ENCODE measurements at places on chromosomes 1 and 21.

DNA sequence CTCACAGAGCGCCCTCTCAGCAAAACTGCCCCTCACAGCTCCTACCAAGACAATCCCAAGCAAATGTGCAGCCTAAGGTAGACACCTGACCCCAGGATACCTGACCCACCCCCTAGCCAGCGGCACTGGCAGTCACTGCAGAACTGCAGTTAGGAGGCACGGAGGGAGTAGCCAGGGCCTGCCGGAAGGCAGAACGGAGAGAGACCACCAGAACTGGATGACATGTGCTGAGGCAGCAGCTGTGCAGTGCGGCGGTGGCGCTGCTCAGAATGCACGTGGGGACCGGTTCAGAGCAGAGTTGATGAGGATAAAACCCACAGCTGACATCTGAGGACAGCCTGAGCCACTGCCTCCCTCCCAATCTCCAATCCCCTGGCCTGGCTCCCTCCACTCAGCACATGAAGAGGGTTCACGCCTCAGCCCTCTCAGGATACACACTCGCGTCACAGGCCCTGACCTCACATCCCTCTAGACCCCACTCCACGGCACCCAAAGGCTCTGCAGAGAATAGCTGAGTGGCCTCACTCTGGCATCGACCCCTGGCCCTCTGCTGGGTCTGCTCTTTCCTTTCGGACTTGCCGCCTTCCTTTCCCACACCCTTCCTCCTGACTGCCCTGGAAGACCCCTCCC, 29.6 kb downstream of the UBE2G2 start:
- DNase-seq, result no peak

DNA sequence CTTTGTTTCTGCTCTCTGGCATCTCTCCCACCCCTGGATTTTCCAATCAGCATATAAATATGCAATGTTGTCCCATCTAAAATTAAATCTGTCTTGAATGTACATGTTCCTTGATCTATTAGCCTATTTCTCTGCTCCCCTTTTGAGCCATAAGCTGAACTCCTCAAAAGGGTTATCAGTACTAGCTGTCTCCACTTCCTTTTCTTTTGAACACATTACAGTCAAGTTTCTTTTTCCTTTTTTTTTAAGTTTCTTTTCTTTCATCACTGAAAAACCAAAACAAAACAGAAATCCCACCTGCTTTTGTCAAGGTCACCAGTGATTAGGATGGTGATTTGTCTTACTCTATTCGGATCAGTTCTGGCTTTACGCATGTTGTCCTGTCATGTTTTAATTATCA, 29.3 kb downstream of the XCL2 start:
- DNase-seq, result no peak

- DNase-seq, result no peak
These were observed 41.6 kb upstream of the GRHL3 start for GRCh38 chr1:24277420-24278169.

DNA sequence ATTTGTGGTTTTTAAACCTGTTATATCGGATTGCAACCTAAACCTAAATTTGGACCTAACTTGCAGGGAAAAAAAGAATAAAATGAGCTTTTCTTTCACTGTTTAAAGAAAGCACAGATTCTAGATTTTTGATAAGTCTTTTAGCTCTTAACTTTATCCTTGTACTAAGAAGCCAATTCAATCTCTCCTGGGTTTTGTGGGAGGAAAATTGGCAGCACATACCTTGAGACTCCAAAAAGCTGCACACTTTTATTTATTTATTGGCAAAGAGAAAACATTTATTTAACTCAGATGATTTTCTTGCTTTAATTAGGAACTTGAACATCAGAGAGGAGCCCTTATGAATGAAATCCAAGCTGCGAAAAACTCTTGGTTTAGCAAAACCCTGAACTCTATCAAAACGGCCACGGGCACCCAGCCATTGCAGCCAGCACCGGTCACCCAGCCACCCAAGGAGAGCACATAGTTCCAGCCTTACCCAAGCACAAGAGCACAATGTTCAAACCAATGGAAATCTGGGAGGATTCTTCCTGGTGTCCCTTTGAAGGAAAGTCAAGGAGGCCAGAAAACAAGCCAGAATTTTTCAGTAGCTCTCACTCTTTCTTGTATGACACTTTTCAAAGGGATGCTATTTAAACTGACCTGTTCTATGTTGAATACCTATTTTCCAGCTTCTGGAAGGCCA, 10.1 kb upstream of the CACYBP start:
- DNase-seq, result no peak

GRCh38 chr1:241265428-241265827, 91.6 kb downstream of the RGS7 start:
- DNase-seq, result no peak

DNA sequence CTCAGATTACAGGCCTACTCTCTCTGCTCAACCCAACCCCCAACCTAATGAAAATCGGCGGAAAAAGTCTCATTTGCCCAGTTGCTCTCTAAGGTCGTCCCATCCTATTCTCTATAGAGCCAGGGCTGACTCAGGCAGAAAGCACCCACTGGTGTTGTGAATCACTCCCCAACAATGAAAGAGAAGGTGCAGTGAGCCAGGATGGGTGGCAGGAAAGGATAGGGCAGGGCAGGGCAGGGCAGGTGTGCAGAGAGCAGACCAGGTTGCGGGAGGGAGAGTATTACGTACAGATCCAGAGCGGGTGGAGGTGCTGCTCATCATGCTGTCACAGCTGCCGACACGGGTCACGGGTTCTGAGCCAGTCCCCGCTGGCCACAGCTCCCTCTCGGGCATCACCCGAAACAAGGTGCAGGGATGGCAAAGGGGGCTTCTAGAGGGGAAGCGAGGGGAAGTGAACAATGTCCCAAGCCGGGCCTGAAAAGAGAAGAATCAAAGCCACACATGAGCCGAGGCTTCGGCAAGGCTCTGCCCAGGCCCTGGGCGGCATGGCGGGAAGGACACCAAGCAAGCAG, 5.3 kb downstream of the C1orf116 start:
- DNase-seq, result no peak

GRCh38 chr1:213689260-213689659, 298.5 kb upstream of the PROX1 start:
- no peak for DNase-seq

- peak; percentile 42 for DNase-seq
These were observed 38.5 kb downstream of the MSTO1 start for GRCh38 chr1:155648207-155649147.

GRCh38 chr1:156489166-156489934, 11.2 kb downstream of the MEF2D start:
- no peak for DNase-seq

DNA sequence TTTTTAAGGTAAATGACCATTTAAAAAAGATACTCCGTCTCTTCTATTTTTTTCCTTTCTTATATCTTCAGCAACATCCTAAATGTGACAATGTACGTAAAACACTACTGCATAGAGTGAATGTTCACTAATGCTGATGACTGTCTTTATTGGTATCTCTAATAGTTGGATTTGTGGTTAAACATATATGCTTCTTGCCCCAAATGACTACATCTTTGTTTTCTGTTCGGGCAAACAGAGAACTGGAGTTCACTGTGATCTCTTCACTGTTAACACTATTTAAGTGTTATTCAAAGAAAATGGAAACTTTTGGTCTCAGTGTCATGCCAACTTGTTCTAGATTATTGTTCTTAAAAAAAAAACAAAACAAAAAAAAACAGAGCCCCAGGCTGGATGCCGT, 109.4 kb downstream of the KIF26B start:
- DNase-seq, result no peak

- no peak for DNase-seq
These were observed 650.1 kb downstream of the NPHP4 start for GRCh38 chr1:5342172-5342571.

DNA sequence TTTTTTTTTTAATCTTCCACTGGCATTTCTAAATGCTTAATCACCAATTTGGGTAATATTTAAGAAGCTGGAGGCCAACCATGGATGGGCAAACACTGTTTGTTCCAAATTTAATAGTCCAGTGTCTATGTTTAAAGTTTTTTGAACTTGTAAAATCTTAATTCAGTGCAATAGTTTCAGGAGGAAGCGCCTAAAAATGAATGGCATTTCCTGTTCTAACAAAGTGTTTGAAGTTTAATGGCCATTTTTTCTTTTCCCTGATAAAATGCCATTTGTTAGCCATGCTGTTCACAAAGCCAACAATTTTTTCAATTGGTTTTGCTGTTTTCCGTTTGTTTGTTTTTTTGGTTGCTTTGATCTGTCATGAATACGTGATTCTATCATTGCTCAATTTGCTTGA, 552.1 kb downstream of the LMO4 start:
- no peak for DNase-seq

DNA sequence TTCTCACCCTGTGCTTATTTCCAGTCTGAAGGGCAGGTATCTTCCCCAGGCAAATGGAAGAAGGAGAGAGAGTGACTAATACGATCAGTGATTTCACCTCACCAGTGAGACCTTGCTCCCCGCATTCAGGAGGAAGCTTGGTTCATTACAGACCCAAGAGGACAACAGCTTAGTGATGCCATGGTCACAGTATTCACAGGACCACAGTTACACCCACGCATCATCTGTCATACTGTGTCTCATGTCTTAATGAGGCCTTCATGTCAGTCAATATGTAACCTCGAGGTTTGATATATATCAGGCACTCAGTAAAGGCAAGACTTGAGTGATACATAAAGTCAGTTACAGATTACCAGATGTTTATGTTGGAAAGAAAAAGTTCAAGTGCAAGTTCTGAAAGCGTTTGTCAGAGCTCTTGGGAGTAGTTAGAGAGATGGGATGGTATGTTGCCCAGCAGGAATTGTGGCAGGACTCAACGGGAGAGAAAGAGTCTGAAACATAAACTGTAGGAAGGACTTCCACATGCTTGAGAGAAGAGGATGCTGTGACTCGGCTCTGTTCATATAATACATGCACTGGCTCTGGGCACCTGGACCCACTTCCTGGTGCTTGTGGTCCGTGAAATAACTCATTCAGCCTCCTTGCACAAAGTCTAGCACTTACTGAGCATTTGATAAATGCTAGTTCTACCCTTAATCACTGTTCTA, 33.3 kb downstream of the GNPAT start:
- DNase-seq, result no peak

GRCh38 chr1:100995198-100995988, 30.2 kb downstream of the DPH5 start:
- no peak for DNase-seq

DNA sequence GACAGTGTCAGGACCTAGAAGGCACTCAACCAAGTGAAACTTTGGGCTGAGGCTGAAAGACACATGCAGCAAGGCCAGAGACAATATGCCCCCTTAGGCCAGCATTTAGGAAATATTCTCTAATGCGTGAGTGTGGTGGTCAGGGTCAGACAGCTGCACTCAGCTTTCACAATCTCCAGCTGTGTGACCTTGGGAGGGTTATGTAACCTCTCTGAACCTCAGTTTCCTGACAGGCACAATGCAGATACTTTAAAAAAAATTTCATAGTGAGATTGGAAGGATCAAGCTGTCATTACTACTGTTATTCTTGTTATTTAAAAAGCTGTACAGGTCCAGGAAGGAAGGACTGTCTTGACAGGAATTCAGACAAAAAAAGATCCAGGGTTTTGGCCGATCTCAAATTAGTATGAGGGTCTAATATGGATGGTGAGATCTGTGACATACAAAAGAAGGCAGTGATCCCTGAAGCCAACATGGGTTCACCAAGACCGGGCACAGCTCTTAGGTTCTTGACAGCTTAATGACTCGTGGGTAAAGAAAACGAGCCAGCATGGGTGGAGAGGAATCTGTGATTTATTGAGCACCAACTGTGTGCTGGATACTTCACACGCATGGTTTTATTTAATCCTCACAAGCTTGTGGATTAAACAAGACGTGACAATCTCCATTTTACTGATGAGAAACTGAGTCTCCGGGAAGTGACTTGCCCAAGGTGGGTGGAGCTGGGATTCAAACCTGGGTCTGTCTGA, 54.6 kb upstream of the POU3F1 start:
- DNase-seq, result no peak

DNA sequence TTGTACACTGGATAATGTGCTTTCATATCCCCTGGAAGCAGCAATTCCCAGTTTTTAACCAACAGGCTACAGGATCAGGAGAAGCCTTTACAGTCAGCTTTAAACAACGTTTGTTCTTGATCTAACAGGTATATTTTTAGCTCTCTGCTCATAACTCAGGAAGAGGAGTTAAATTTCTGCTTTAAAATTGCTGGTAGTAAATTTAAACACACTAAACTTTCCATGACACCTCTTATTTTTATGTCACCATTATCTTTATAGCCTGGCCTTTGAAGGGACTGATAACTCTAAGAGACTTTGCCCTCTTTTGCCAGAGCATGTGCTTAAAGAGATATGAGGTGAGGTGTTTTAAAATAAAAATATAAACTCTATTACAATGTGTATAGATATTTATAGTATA, 119.6 kb upstream of the BRINP3 start:
- no peak for DNase-seq

DNA sequence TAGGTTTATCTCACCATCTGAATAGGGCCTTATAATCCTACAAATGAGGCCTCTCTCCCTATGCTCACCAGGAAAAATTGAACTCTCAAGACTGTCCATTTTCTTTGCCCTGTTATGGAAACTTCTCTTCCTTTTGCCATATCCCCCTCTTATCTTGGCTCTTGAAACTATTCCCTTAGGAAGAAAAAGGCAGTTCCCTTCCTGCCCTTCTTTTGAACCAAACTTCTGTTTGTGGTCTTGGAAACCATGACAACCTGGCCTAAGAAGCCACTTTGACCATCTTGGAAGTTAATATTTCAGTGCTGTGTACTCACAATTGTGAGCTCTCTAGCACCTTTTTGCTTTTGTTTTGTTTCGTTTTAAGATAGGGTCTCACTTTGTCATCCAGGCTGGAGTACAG, 40.0 kb downstream of the ATP2B4 start:
- no peak for DNase-seq

- no peak for DNase-seq
These were observed 56.6 kb downstream of the SUCO start for GRCh38 chr1:172589553-172589952.

GRCh38 chr1:163668472-163668871, 346.7 kb downstream of the NUF2 start:
- no peak for DNase-seq

DNA sequence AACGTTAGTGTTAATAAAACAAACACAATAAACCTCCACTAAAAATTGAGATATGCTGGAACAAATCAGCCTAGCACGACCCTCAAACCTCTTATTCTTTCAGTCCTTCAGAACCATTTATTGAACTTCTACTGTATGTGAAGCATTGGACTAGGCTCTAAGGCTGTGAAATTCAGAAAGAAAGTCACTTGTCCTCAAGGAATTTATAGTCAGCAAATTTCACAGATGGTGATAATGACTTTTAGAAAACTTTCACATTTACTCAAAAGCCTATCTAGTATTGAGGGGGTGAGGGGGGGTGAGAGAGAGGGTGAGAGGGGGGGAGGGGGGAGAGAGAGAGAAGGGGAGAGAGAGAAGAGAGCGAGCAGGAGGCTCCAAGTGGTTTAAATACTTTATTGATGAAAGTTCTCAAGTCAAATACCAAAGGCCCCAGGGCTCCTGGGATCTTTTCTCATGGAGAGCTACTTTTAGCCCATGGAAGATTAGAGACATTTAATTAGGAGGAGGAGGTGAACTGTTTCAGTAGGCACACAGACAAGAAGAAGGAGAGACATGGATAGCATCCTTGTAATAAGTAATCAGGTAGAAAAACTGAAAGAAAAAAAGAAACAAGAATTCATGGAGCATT, 66.3 kb upstream of the SSX2IP start:
- DNase-seq, result no peak

- DNase-seq, result no peak
These were observed 50.4 kb upstream of the DAB1 start for GRCh38 chr1:57474137-57474750.

- DNase-seq, result no peak
These were observed 67.1 kb downstream of the CAMTA1 start for GRCh38 chr1:6852136-6852890.
